ENCODE measurements at places on chromosomes 6 and 20.
A peak's percentile ranks its signal among the peaks of the same experiment; 100 is the strongest.

GRCh38 chr6:134589512-134589911 is 271.6 kb upstream of the SGK1 start:
- DNase-seq: peak; percentile 85

DNA sequence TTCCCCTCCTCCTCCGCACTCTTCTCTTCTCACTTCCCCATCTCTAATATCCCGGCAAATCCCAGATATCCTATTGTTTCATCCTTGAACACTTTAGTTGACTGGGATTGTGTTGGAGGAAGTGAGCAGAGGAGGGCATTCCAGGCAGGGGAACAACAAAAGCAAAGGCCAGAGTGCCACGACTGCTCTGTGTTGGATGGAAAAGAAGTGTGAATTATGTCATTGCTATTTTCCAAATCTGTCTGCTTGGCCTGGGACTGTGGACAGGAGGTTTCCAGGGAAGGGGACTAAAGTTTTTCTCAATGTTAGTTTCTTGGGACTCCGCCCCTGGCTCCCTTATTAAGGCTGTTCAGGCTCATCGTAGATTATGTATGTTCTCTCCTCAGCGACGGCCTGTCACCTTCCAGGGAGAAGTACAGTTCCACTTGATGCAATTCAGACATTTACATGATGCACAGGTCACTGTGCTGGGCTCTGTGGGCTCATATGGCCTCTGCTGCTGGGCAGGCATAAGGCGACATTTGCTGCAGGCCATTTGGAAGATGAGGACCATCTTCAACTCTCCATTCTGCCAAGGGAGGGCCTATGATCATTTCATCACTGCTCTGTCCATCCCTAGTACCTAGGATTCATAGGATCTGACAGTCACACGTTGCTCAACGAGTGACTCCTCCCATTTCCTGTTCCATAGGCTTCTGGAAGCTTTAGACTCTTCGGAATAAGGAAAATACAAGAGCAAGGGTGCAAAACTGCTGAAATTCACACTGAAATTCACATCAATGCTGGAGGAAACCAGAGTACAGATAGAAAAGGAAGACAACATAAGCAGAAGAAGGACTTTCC is 99.1 kb upstream of the KCNK16 start:
- DNase-seq: no peak

DNA sequence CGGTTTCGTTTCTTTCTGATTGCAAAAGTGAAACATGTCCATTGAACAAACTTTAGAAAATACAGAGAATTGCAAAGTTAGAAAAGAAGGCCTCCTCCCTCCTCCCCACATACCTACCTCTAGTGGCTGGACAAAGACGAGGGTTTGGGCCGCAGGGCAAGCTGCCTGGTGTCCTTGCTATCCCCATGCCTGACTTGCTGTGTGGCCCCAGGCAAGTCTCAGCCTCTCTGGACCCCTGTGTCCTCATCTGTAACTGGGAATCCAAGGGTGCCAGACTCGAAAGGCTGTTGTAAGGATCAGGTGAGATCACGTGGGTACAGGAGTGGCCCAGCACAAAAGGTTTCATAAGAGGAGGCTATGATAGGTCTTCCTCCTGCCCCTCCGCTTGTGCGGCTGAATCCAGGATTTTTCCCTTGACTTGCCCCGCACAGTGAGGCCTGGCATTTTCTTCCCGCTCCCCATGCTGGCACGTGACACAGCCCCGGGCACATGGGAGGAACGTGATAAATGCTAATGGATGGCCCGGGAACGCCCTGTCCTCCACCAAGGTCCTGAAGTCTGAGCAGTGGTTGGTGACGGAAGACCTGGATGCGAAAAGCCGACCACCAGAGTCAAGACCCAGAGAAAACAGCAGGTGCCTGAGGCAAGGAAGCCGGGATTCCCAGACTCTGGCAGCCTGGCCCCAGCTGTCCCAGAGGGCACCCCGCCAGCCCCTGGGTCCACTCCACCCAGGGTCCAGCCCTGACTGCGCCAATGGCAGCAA is 55.8 kb downstream of the UBE2V1 start:
- DNase-seq: no peak

GRCh38 chr6:168313431-168314011 is 6.1 kb downstream of the DACT2 start:
- no peak for DNase-seq

DNA sequence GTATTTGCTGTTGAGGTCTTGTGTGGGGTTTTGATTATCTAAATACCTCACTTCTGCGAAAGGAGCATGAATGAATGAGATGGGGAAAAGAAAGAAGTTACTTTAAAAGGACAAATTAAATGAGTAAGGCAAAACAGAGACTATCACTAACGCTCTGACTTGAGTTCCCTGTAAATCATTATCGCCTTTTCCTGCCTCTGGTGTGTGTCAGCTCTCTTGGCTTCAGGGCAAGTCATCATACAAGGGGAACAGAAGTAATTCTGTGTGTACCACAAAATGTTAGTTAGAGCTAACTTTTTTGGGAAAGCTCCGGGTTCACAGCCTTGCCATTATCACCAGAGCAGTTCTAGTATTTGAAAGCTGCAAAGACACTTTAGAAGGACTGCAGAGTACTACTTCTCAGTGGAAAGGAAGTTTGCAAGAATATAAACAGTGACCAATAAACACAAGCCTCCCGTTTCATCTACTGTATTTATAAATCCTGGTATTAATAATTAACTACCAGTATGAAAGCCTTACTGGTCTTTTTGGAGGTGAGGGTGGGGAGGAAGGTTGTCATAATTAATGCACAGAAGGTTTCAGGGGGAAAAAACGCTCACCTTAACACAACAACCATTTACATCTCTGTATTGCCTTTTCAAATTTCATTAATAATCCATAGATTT is 1.2 kb downstream of the DZANK1 start:
- DNase-seq: no peak

DNA sequence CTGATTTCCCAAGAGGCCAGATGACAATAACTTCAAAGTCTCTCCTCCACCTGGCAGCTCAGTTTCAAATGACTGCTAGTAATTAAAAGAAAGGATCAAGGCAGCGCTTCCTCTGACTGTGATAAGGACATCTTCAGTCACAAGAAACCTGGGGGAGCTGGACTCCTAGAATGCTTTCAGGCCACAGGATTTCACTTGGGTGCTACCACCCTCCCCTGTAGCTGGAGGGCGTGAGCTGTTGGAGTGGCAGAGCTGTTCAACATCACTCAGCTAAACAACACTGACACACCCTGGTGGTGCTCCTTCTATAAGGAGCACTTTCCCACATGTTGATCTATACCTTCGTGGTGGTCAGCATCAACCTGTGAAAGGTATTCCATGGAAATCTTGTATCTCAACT is 2.2 kb upstream of the CNR1 start:
- no peak for DNase-seq

DNA sequence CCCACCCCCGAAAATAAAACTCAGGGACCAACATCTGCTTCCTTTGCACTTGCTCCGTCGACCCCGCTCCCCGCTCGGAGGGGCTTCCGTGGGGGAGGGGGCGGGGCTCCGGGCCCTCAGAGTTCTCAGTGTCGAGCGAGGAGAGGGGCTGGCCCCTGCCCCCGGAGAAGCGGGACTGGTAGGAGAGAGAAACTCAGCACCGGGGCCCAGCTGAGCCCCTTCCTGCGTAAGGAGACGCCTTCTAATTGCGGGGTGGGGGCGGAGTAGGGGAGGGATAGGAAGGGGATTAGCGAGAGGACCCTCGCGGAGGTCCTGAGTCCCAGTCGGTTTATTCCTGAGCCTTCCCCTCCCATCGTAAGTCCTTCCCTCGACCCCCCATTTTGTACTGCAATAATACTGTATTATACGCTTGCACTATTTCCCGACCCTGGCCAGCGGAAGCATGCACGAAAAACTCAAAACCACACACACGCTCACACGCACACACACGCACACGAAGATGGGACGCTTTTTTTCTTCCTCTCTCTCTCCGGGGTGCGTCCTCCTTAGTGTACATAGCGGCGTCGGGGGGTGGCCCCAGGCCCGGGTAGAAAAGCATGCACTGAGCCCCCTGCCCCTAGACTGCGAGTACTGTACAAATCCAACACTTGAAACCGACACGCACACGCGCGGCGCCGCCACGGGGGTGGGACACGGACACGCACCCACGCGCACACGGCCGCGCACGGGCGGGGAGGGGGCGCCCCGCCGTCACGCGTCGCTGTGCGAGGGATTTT is 22.1 kb upstream of the SLC22A7 start:
- no peak for DNase-seq

DNA sequence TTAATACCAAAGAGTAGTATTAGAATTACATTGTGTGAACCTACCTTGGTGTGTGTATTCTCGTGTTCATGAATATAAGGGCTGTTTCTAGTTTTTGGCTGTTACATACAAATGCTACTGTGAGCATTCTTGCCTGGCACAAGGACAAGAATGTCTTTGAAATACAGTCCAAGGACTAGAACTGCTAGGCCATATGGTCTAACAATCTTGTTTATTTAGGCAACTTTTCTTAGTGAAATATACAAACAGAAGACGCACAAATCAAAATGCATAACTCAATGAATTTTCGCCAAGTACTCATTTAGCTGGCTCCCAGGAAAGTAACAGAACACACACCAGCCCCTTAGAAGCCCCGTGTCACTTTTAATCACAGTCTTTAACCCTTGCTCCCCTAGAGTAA is 28.5 kb downstream of the KDM1B start:
- no peak for DNase-seq

DNA sequence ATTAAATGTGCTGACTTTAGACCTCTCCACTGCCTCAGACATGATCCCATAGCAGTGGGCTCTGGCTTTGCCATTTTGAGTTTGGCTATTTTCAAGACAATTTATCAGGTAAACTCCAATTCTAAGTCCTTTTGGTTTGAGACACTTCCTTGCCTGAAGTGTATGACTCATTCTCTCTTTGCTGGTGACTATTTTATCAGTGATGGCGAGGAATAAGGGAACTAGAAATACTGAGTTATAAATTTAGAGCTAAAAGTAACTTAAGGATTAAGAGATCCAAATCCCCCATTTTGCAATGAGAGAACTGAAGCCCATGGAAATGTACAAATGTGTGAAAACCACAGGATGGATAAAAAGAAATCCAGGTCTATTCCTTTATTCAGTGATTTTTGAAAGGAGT is 30.9 kb upstream of the CD83 start:
- no peak for DNase-seq

- no peak for DNase-seq
These were observed 263.0 kb downstream of the PAX1 start for GRCh38 chr20:21968486-21968885.

DNA sequence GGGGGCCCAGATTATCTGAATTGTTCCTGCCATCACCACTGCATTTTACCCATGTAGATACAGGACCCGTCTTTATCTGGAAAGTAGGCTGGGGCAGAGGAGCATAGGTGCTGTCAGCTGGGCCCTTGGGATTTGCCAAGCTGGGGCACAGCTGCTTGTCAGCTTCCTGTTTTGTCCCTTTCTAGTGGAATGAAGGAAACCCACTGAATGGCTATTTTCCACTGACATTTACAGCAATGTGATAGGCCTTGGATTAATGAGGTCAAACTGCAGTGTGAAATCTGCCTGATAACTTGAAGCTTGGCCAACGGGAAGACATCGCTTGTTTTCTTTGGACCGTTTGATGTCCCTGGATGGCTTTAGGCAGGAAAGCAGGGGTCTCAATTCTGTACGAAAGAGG is 6.7 kb downstream of the PPP1R16B start:
- no peak for DNase-seq

Data from AG08396 (cell line).